ENCODE measurements at places on chromosomes 6 and 20.

- peak; percentile 40 for DNase-seq
These were observed 403.4 kb downstream of the GJA1 start for GRCh38 chr6:121838842-121839241.

- no peak for DNase-seq
These were observed 149.4 kb downstream of the SMOC2 start for GRCh38 chr6:168590406-168590805.

DNA sequence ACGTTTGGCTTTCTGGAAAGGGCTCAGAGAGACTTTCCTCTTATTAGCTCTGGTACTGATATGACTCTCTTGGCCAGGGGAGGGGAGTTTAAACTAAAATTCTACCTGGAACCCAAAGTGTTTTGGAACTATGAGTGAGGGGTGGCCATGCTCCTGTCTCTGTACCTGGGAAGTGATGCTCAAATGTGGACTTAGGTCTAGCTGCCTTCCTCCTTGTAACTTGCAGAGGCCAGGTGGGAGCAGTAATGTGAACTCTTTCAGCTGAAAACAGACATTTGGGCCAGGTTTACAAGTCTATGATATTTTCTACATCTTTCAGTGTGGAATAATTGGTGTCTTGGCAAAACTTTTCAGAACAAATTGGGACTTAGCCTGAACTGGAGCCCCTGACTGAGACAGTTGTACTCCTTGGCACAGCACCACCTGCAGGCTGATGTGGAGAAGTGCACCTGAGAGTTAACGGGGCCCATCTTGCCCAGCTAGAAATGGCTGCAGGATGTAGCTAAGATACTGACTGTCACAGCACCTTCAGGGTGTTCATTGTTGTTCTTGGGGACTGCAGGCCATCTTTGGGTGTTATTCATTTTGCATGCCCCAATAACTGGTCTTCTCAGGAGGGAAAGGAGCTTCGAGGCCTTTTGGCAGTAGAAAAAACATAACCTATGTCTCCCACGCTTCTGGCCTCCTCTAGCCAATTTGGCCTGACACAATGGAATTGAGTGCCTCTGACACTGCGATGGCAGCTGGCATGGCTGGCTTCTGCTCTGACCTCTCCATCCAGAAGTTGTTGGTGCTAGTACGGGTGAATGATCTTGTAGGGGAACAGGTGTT, 37.1 kb downstream of the CD109 start:
- peak; percentile 84 for DNase-seq

DNA sequence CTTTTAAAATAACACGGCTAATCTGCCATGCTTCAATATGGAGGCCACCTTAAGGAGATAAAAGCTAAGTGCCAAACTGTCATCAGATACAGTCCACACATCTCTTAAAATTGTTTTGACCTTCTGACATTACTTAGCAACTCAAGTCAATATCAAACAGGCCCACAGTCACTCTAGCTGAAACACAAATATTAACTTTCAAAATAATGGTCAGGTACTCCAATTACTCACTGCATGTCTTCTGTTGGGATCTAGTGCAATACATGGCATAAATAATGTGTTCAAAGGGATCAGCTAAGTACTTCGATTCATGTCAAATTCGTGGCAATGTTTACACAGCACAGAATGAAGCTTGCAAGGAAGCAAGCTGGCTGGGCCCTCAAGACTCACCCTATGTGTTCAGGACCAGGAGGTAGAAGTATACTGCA, 133.9 kb upstream of the BEND6 start:
- DNase-seq = no peak

GRCh38 chr20:47150403-47151152, 205.9 kb downstream of the ZMYND8 start:
- DNase-seq = peak; percentile 81

DNA sequence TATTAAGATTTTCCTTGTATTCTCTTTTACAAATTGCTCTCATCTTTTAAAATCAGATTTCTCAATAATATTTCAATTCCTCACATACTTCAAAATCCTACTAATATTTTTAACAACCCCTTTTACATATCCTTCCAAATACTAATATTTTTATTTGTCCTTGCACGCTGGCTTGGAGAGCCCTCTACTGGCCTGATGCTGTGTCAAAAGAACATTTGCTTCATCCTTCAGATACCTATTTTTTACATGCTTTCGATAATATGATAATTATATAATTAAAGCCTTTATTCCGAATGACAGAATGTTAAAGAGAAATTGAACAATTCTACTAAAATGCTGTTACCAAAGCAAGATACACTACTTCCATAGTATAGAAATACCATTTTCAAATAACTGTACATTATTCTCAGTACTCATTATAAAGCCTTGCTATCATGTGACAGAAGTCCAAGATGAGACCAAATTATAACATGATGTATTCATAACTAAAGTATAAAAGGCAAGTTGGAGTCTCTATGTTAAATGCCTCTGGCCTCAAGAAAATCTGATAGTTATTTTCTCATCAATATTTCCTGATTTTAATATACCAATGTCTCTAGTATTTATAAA, 39.0 kb upstream of the PLN start:
- peak; percentile 76 for DNase-seq

- peak; percentile 66 for DNase-seq
These were observed at the start of gene L3MBTL1 for GRCh38 chr20:43507150-43508080. Gene L3MBTL1, plus strand, starts transcription at chr20:43507697. Its CDS starts 5,807 bp downstream, at chr20:43513504.

GRCh38 chr20:34970846-34971560, 15.3 kb downstream of the MYH7B start:
- no peak for DNase-seq

- no peak for DNase-seq
These were observed 156.9 kb downstream of the GRIK2 start for GRCh38 chr6:101550451-101550850.

- no peak for DNase-seq
These were observed 51.4 kb upstream of the NUP153 start for GRCh38 chr6:17758119-17758518.

- DNase-seq = no peak
These were observed 33.2 kb upstream of the ADTRP start for GRCh38 chr6:11811644-11812264.

DNA sequence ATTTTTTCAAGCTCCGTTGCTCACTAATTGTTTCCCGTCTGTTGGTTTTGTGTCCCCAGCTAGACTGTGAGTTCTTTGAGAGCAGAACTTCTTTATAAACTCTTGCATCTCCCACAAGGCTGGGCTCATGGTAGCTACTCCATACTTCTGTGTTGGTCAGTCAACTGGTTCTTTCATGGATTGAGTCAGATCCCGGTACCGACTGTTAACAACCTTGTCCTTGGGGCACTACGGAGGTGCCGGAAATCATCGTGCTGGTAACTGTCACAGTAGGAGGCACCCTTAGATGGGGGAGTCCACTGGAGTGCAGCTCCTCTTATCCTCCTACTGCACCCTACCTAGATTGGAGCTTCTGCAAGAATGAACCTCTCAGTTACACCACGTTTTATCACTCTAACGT, 8.6 kb upstream of the STX16 start:
- DNase-seq = no peak

DNA sequence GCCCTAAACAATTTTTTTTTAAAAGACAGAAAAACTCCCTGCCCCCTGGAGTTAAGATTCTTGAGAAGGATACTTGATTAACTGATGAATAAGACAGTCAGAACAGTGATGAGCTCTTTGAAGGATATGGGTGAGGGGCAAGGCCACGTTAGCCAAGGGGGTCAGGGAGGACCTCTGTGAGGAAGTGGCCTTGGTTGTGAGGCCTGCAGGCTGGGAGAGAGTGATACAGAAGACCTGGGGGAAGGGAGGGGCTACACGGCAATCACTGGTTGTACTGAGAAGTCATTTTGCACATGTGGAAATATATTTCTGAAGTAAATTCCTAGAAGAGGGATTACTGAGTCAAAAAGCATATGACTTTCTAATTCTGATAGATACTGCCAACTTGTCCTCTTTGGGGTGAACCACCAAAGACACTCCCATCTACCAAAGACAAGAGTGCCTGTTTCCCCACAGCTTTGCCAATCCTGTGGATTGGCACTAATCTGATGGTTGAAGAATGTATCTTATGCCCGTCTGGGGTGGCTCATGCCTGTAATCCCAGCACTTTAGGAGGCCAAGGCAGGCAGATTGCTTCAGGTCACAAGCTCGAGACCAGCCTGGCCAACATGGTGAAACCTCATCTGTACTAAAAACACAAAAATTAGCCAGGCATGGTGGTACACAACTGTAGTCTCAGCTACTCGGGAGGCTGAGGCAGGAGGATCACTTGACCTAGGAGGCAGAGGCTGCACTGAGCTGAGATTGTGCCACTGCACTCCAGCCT, 22.3 kb upstream of the BCAS4 start:
- DNase-seq = no peak

DNA sequence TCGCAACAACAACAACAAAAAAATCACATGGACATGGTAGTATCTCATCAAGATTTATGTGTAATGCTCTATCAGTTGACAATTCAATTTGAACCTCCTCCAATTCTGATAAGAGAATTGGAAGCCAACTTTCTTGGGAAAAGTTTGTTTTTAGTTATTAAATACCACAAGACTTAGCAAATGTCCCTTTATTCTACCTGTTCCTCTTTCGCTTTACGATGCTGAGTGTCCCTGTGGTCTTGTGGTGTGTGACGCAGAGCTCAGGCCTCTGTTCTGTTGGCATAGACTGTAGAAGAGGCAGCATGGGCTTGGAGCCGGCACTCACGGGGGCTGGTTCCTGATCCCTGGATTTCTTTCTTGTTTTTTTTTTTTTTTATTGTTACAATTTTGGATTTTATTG, 76.7 kb downstream of the PSMB1 start:
- DNase-seq = no peak

Data from lung microvascular endothelial cell (primary cell).